ENCODE measurements at places on chromosomes 7 and 10. TPM values are rescaled to one million over a fixed set of nuclear protein-coding genes. Genes with fewer than 3 reads are reported as not detected.

Gene SEMA4G
- total RNA-seq: 0.84 TPM

Gene ITGA8
- total RNA-seq: not detected

DNA sequence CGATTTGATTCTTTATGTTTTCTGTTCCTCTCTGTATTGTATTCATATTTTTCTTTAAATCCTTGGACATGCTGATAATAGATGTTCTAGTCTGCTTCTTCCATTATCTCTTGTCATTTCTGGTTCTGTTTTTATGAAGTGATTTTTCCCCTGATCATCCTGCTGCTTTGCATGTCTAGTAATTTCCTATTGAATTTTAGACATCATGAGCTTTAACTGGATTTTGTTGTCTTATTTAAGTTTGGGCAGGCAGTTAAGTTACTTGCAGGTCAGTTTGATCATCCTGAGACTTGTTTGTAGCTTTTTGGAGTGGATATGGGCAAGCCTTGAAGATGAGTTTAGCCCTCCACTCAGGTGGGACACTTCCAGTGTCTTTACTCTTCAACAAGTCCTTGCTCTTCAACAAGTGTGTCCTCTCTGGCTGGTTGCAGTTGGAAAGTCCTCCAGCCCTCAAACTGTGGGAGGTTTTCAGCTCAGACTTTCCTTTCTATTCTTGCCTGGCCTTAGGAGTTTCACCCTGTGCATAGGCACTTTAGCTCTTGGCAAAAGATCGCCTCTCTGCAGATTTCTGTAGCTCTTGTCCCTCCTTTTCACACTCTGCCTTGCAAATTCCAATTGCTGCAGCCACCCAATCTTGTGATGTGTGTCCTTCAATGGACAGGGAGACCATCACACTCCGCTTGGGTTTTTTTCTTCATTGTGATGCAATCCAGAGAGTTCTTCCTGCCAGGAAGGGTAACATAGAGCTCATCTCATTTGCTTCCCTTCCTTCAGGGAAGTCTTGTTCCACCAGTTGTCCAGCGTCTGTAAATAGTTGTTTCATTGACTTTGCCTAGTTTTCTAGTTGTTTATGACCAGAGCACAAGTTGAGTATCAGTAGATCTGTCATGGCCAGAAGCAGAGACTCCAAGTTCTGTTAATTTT lies 197.2 kb upstream of the SH2B2 start:
- H3K27ac ChIP-seq: no peak overlapping the region
- DNase-seq: no peak
- no peaks in the 10 kb centered on the region for H3K27me3 ChIP-seq
- H3K4me1 ChIP-seq: no peaks in the 10 kb centered on the region
- peaks cover 24% of the 10 kb centered on the region for H3K36me3 ChIP-seq

- no peak overlapping the region for H3K4me3 ChIP-seq
- no peaks in the 10 kb centered on the region for H3K4me1 ChIP-seq
- H3K27ac ChIP-seq: no peak overlapping the region
- no peaks in the 10 kb centered on the region for H3K36me3 ChIP-seq
- no peak for DNase-seq
- H3K27me3 ChIP-seq: no peaks in the 10 kb centered on the region
Observed at GRCh38 chr7:147332988-147333387, 1216.4 kb downstream of the CNTNAP2 start.
